CD4-positive, alpha-beta T cell treated with Interleukin-6 at 100 ng/mL for 8 hours (primary cell): ENCODE measurements at places on chromosomes 12 and 14.

- DNase-seq, result no peak
These were observed 1144.8 kb downstream of the AACS start for GRCh38 chr12:126210026-126210425.

DNA sequence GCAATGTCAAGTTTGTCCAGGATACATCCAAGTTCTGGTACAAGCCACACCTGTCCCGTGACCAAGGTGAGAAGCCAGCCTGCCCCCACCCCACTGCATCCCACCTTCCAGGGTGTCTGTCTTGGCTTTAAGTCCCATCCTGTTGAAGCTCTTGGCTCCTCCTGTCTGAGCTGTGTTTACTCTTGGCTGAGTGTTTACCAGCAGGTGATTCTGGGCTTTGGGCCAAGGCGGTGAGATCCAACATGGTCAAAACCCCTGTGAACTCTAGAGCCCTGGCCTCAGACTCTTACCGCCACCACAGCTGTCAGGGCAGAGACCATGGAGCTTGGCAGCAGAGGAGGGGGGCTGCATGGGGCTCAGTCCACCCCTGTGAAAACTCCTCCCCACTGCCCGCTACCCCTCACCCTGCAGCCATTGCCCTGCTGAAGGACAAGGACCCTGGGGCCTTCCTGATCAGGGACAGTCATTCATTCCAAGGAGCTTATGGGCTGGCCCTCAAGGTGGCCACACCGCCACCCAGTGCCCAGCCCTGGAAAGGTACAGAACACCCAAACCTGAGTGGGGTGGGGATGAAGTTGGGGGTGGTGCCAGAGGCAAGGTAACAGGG, 11.6 kb downstream of the TNS2 start:
- no peak for DNase-seq

DNA sequence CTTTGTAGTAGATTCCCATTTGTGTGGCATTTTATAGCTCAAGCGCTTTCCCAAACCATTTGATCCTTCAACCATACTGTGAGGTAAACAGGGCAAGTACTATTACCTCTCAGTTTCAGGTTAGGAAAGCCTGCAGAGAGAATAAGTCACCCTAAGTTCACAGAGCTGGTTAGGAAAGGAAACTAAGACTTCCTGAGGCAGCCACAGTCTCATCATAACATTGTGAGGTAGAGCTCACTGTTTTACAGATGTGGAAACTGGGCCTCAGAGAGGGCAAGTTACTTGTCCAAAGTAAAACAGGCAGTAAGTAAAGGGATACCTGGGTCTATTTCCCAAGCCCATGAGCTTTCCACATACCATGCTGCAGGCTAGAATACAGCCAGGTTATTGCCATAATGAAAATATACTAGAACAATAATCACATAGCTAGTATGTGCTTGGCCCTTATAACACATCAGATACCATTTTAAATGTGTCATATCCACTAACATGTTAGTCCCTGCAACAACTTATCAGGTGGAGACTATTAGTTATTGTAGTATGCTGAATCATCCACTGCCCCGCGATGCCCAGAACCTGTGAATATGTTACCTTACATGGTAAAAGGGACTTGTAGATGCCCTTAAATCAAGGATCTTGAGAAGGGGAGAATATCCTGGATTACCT, 150.9 kb upstream of the GRIP1 start:
- peak; percentile 7 for DNase-seq

GRCh38 chr12:95200128-95200894, 17.0 kb downstream of the FGD6 start:
- no peak for DNase-seq

- DNase-seq, result no peak
These were observed 889 bp upstream of the KANSL2 start for GRCh38 chr12:48682927-48683326.
